ENCODE measurements at places on chromosomes 6 and 20.
A peak's percentile ranks its signal among the peaks of the same experiment; 100 is the strongest.

GRCh38 chr6:26568601-26569432 lies 27.9 kb upstream of the ABT1 start:
- DNase-seq, result peak; percentile 97

GRCh38 chr6:167493976-167494697 lies 169.3 kb downstream of the TTLL2 start:
- DNase-seq, result no peak

GRCh38 chr6:134004714-134005113 lies 47.7 kb downstream of the SLC2A12 start:
- no peak for DNase-seq

GRCh38 chr6:149316108-149316727 lies 1.3 kb upstream of the TAB2 start:
- no peak for DNase-seq

DNA sequence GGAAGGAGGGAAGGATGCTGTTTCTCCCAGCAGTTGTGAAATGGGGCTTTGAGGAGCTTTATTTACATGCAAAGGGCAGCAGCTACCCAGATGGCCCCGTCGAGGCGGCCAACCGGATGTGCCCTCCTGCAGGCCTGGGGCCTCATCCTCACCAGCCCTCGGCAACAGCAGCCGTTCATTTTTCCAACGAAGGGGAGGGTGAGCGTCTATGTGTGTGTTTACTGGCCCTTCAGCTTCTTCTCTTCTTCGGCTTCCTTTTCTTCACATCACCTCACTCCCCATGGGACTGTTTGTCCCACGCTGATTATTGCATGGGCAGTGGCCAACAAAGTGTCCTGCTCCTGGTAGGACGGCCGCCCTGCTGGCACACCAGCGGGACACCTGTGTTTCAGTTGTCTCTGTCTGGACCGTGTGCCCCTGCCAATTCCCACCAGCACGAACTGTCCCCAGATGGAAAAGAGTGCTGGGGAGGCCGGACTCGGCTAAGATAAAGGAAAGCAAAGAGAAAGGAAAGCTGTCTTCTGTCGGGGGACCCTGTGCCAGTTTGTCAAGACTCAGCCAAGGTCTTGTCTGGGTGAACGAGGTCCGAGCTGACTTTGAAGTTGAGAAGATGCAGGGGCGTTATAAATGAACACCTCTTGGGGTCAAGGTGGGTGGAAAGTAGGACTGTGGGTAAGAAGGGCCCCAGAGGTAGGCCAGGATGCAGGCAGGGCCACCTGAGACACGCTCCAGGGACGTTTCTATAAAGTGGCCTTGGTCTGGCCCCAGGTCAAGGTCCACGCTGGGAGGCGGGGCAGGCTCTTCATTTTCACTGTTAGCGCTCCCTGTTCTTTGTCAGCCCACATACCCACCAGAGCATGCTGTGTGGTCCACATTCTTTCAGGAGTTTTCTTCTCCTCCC lies 57.0 kb downstream of the FAM50B start:
- no peak for DNase-seq

DNA sequence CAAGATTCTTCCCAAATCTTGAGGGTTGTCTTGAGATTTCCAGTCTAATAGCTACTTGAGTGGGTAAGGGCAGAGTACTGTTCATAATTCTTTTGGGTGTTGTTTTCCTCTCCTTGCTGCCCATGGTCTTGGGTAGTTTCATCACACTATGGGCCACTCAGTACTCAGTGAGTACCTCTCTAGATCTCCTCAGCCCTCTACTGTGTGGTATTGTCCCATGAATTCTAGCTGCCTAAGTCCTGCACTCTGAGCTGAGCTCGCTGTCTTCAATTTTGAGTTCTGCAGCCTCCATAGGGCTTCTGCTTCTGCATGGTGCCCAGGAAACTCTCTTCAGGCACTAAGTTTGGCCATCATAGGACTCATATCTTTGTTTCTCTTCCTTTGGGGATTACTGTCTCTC lies 42.3 kb downstream of the ASXL1 start:
- no peak for DNase-seq

GRCh38 chr20:9966966-9967365 lies 67.8 kb upstream of the ANKEF1 start:
- no peak for DNase-seq

DNA sequence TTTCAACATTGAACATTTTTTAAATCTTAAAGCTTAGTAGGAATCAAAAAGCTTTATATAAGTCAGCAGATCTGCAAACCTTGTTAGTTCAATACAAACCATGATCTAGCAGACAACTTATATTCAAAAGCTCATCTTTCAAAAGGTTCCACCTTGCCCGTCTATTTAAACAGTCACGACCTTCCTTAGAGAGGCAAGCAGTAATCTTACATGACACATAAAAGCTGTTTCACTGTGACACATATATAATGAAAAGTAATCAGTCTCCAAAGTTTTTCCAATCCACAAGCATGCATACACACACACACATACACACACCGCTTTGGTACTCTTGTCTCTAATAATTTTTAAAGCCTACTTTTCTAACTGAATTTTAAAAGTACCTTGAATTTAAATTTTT lies 12.9 kb downstream of the SOD2 start:
- DNase-seq, result no peak

DNA sequence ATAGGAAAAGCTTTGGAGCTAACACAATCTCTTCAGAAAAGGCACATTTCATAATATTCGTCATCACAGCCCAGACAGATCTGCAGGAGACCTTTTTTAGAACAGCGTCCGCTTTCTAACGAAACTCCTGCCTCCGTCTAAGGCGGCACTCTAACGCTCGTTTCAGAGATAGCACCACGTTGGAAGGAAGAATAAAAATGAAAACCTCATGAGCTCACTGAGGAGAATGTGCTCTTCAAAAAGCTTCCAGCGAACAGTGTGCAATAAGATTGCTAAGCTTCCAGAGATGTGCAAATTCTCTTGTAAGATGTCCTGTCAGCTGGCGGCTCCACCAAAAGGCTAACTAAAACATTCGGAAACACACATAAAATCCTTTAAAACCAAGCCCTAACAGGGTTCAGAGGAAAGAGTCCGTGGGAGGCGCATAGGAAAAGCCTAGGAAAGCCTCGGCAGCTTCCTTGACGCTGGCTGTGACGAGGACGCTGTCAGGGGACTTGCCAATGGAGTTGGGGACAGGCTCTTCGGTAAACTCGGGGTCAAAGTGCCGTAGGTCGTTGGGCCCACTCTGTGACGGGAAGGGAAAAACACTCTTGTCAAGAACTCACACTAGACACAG lies 117.6 kb upstream of the SLC2A12 start:
- DNase-seq, result no peak

DNA sequence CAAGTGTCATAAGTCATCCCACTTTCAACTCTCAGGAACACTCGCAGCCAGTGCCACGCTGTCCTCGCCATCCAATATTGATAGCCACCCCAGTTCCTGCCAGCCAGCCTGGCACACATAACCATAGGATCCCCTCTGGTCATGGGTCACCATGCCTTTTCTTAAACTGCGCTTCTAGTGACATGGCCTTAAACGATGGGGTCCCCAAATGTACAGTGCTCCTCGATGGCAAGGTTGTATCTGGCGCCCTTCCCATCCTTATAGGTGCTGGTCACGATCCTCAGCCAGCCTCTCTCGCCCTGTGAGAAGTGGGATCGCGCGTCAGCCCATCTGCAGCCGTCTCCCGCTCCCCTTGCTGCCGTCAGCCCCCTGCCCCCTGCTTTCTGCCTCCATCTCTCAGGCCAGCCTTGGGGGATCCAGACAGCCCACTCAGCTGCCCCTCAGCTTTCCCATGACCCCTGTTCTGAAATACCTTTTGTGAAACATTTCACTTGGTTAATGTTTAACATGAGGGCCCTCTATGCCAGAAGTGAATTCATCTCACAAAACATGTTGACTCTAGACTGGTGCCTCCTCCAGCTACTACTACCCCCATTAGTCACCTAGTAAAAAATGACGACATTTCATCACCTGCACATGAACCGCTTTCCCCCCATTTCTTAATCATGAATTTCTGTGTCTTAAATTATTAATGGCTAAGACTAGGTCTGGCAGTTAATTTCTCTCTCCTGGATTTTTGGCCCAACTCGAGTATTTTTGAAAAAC lies 11.4 kb downstream of the CTSZ start:
- no peak for DNase-seq

DNA sequence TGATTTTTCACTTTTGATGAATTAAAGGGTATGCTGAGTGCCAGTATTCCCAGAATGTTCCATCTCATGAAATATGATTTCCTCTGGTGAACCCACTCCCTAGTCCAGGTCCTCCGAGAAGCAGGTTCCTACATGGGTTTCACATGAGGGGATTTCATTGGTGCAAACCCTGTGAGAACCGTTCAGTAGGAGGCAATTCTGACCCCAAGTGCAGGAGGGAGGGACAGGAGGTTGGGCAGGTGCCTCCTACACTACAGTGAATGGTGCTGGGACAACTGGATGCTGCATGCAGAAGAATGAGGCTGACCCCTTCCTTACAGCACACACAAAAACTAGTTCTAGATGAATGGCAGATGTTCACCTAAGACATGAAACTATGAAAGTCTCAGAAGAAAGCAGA lies 5.1 kb upstream of the ULBP2 start:
- DNase-seq, result no peak

- DNase-seq, result no peak
Observed at GRCh38 chr6:15409301-15410125, 163.6 kb downstream of the JARID2 start.

GRCh38 chr6:115441651-115442050 lies 619.0 kb downstream of the FRK start:
- no peak for DNase-seq

GRCh38 chr20:38649275-38649891 lies 47.8 kb downstream of the ARHGAP40 start:
- DNase-seq, result no peak

GRCh38 chr6:45721665-45722064 lies 294.0 kb downstream of the CLIC5 start:
- DNase-seq, result no peak

DNA sequence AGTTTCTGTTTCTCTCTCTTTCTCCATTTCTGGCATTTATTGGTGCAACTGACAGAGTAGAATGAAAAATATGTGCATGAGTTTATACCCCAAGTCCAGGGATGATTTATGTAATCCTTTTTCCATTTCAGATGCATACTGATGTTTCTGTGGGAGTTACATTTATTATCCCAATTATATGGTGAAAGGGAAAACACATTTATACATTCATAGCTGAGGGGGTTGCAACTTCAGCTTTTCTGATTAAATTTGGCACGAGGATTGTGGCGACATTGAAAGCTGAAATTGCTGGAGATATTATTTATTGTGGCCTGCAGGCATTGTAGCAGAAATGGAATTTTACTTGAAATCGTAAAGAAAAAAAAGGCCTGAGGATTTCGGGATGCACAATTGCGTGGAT lies 31.5 kb upstream of the FNDC1 start:
- DNase-seq, result no peak

GRCh38 chr6:38150021-38150420 lies 330.5 kb downstream of the ZFAND3 start:
- DNase-seq, result no peak

GRCh38 chr6:7777074-7777473 lies 51.2 kb downstream of the BMP6 start:
- no peak for DNase-seq

GRCh38 chr6:14804785-14805210 lies 441.1 kb upstream of the JARID2 start:
- DNase-seq, result no peak

DNA sequence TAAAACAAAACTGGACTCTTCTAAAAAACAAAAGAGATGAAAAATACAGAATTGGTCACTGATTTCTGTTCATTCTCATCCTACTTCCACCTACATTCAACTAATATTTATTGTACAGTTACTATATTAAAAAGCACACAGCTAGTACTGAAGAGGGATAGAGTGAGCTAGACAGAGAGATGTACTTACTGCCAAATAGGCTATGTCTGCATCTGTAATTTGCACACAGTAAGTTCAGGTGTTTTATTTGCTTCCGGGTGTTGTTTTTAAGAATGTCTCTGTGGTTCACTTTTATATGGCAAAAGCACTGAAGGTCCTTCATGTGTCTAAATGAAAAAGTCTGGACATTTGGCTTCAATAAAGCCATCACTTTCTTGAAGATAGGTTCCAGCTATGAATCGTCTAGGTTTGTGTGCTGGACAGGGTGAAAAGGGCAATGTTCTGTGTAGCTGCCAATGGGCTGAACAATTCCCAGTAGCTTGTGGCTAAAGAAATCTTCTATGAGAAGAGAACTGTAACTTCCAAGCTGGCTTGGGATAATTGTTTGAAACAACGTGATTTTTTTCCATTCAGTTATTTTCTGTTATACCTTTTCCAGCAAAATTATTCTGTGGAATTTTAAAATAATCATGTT lies 47.3 kb downstream of the EPB41L2 start:
- DNase-seq, result no peak

DNA sequence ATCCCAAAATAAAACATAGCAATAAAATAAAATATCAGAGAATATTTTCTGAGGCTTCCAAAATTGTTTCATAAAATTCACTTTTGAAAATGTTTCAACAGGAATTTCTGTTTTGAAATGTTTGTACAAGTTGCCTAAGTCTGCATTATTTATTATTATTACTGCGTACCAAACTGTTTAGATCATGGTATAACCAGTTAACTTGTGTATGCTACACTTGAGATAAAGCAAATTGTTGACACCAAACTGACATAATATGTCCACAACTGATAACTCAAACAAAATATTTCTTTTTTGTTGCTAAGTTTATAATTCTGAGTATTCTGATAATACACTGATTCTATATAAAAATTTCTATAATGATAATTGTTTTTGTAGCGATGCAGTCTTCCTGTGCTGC lies 531.8 kb upstream of the EYS start:
- DNase-seq, result no peak

DNA sequence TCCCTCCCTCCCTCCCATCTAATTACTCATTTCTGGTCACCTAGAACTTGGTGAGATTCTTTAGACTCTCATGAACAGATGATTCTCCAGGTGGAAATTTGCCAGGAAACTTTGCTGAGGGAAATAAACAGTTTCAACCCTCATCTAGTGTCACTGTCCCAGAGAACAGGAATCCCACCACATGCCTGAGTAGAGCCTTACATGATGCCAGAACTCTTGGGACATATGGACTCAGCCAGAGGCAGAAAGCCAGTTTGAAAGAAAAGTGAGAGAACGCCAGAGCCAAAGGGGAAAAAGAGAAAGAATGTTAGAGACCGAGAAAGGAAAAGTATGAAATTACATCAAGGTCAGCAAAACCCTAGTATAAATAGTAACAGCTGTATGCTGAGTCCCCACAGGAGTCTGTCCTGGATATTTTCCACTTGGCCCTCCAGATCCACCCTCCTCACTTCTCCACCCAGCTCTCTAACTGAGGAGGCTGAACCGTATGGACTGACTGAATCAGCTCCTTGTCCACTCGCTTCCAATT lies 127.5 kb upstream of the COL21A1 start:
- no peak for DNase-seq

GRCh38 chr6:69835414-69836179 lies 30.8 kb upstream of the COL19A1 start:
- peak; percentile 62 for DNase-seq

All from CD4-positive, alpha-beta T cell treated with Interleukin-4 for 4 hours (primary cell).